ENCODE measurements at places on chromosomes 2 and 18. TPM values are rescaled to one million over a fixed set of nuclear protein-coding genes. Genes with fewer than 3 reads are reported as not detected.

DNA sequence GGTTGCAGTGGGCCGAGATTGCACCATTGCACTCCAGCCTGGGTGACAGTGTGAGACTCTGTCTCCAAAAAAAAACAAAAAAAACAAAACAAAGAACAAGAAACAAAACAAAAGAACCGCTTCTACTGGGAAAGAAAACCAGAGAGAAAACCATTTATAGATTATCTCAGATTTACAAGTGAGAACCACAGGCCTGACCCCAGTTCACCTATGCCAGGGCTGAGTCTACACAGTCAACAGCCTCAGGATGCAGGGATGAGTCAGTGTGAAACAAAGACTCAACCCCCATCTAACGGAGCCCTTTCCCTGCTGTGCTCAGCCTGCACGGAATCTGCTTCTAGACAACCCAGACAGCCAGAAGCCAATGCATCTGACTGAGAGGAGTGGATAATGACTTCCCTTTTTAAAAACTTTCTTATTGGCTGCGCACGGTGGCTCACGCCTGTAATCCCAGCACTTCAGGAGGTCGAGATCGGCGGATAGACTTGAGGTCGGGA lies 25.5 kb upstream of the YWHAQ start:
- H3K4me3 ChIP-seq, result no peak overlapping the region
- DNase-seq, result no peak
- H3K27ac ChIP-seq, result no peak overlapping the region
- no peaks in the 10 kb centered on the region for H3K27me3 ChIP-seq
- H3K4me1 ChIP-seq, result no peaks in the 10 kb centered on the region

- DNase-seq, result peak; percentile 62
- H3K27ac ChIP-seq, result no peak overlapping the region
Observed at GRCh38 chr2:80322311-80322920, 17.9 kb upstream of the LRRTM1 start.

DNA sequence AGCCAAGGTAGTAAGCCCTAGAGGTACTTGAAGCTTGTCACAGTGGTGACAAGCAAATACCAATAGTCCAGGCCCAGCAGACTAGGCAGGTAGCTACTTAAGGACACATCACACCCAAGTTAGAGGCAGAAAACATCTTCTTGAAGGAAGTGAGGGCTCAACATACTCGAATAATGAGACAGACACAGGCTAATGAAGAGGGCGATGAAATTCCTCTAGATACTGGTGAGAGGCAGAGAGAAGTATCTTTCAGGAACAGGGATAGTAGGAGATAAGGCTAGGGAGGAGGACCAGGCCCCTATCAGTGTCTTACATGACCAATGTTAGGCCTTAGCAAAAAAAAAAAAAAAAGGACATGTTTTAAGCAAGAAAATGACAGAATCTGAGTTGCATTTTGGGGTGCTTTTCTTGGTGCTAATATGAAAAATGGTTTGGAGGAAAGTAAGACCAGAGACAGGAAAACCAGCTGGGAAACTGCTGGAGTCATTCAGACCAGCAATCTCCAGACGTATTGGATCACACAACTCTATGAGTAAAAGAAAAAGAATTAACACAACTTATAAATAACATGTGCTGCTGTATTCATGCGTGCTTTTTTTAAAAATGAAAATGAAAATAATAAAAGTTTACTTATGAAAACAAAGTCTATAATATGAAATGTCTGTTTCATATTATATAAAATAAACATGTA lies 37.7 kb downstream of the COBLL1 start:
- DNase-seq, result no peak
- H3K4me3 ChIP-seq, result no peak overlapping the region
- H3K4me1 ChIP-seq, result peaks cover 10% of the 10 kb centered on the region
- H3K27ac ChIP-seq, result peak overlapping the region; percentile 20
- no peaks in the 10 kb centered on the region for H3K27me3 ChIP-seq

DNA sequence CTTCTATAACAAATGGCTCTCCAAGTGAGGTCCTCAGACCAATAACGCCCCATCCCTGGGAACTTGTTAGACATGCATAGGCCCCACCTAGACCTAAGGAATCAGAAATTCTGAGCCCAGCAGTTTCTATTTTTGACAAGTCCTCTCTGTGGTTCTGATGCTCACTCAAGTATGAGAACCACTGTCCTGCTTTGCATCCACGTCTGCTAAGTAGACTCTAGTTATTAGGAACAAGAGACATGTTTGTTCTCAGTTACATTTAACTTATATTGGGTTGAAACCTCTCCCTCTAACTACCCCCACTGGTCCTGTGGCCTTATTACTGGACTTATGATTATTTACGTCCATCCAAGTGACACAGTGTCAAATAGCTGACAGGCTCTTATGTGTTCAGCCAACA lies 70.3 kb downstream of the TMEM17 start:
- no peaks in the 10 kb centered on the region for H3K4me1 ChIP-seq
- no peak for DNase-seq
- H3K4me3 ChIP-seq, result no peak overlapping the region
- no peaks in the 10 kb centered on the region for H3K27me3 ChIP-seq
- no peaks in the 10 kb centered on the region for H3K36me3 ChIP-seq

- H3K4me1 ChIP-seq, result no peaks in the 10 kb centered on the region
- no peaks in the 10 kb centered on the region for H3K27me3 ChIP-seq
- no peak overlapping the region for H3K27ac ChIP-seq
Observed at GRCh38 chr2:136230464-136230863, 112.5 kb upstream of the CXCR4 start.

GRCh38 chr2:172230332-172230888 lies 127.7 kb upstream of the DLX2 start:
- no peaks in the 10 kb centered on the region for H3K36me3 ChIP-seq
- H3K4me3 ChIP-seq, result no peak overlapping the region
- DNase-seq, result peak; percentile 50
- H3K27ac ChIP-seq, result no peak overlapping the region

DNA sequence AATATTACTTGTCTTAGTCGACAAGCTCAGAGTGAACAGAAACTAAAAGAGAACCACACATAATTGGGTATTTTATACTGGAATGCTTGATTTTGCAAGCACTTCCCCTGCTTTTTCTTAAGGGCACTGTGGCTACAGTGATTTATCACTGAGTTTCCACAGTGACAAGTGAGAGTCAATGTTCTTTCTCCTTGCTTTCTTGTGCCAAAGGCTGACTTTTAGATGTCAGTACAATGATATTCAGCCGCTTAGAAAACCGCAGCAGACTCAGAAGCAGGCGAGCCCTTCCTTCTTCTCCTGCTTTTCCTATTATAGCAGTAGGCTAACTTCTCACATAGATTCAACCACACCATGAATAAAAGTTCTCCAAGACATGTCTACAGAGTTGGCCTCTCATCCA lies 1603.6 kb upstream of the NXPH2 start:
- no peaks in the 10 kb centered on the region for H3K36me3 ChIP-seq
- no peak overlapping the region for H3K27ac ChIP-seq
- H3K4me3 ChIP-seq, result no peak overlapping the region
- no peaks in the 10 kb centered on the region for H3K4me1 ChIP-seq
- no peaks in the 10 kb centered on the region for H3K27me3 ChIP-seq

LRRTM1 gene
- not detected for total RNA-seq

DNA sequence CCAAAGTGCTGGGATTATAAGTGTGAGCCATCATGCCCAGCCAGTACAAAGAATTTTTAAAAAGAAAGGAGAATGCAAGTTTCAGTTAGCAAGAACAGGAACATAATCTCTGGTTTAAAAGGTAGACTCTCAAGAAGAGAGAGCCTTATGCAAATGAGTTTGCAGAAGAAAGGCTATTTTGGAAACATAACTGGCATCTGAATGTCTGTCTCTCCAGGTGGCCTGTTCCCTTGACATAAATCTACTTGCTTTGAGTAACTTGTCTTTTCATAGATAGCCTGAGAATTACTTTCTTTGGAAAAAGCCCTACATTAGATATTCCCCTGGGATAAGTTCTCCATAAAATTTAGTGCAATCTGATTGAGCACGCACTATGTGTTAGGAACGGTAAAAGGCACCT lies 109.6 kb downstream of the ICOS start:
- no peaks in the 10 kb centered on the region for H3K4me1 ChIP-seq
- no peak overlapping the region for H3K4me3 ChIP-seq
- no peak for DNase-seq
- no peak overlapping the region for H3K27ac ChIP-seq

GRCh38 chr18:48072428-48073204 lies 142.2 kb upstream of the SMAD2 start:
- H3K27ac ChIP-seq, result no peak overlapping the region
- H3K4me3 ChIP-seq, result no peak overlapping the region
- H3K36me3 ChIP-seq, result no peaks in the 10 kb centered on the region
- no peaks in the 10 kb centered on the region for H3K4me1 ChIP-seq
- no peak for DNase-seq
- H3K27me3 ChIP-seq, result no peaks in the 10 kb centered on the region

GRCh38 chr18:63249771-63250170 lies 69.8 kb downstream of the BCL2 start:
- no peaks in the 10 kb centered on the region for H3K4me1 ChIP-seq
- no peaks in the 10 kb centered on the region for H3K27me3 ChIP-seq
- no peak for DNase-seq
- peak overlapping the region; percentile 49 for H3K27ac ChIP-seq

GRCh38 chr2:109663721-109664120 lies 49.6 kb downstream of the SOWAHC start:
- no peak for DNase-seq
- no peak overlapping the region for H3K4me3 ChIP-seq
- no peaks in the 10 kb centered on the region for H3K36me3 ChIP-seq
- H3K27ac ChIP-seq, result no peak overlapping the region
- H3K4me1 ChIP-seq, result no peaks in the 10 kb centered on the region

LYPD6B gene
- 0.46 TPM for total RNA-seq

PRSS56 gene
- total RNA-seq, result not detected

DNA sequence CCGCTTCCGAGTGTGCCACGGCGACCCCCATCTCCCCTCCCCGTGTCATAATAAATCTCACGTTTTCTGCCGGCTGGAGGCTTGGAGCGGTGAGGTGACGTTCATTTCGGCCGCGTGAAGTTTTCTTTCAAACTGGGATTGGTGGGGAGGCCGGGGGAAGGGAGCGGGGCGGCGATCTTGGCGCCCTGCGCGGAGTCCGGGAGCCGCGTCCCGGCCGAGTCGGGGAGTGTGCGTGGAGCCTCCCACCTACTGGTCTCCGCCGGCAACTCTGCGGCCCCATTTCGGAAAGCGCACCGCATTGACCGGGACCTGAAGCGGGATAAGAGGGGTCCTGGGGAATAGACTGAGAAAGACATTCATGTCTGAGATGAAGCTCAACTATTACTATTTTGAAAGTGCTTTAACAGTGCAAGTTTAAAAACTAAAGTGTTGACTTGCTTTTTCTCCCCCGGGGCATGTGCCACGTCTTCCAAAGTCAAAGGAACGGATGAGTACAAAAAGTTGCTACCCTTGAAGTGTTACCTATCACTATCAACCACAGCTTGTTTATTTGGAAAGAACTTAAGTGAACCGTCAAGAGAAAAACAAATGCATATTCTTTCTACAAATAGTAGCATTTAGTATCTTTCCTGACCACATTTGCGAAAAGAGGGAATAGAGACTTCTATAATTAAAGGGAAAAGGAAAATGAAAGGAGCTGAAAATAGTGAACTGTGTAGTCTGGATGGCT lies 818 bp upstream of the IKZF2 start:
- peak overlapping the region; percentile 77 for H3K4me3 ChIP-seq
- peak overlapping the region; percentile 93 for H3K27ac ChIP-seq
- H3K27me3 ChIP-seq, result no peaks in the 10 kb centered on the region
- peaks cover 16% of the 10 kb centered on the region for H3K4me1 ChIP-seq

DNA sequence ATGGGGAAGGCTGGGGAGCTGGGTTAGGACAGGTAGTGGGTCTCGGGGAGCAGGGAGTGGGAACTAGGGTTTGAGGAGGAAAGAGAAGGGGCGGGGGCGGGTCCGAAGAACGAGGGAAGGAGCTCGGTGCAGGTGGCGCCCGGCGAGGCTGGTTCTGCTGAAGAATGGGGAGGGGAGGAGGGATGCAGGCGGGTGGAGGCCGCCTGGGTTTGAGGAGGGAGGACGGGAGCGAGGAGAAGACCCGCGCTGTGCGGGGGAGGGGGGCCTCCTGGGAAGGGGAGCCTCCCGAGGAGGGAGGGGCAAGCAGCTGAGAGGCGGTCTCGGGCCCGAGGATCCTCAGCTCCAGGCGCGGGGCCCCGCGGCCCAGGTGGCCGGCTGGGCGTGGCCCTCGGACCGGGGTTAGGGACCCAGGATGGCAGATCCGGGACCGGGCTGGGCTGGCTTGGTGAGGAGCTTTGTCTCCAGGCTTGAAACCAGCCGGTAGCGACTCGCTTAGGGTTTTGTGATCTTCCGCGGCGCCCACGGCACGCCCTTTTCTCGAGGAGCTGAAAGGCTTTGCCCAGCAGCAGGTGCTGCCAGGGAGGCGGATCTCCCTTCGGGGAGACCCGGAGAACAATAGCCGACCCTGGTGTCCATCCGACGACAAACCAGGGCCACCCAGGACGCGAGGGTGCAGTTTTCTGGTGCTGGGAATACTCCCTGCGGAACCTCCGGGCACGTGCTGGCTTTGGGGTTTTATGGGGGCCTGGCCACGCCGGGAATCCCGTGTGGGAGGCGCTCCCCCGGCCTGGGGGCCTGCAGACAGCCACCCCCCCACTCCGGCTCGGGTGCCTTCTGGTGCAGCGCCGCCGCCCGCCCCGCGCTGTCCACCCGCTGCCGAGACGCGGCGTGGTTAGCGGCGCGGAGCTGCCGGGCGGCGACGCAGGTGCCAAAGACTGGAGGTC lies 1.4 kb downstream of the DPYSL5 start:
- H3K27me3 ChIP-seq, result no peaks in the 10 kb centered on the region
- no peak overlapping the region for H3K27ac ChIP-seq
- DNase-seq, result no peak
- no peak overlapping the region for H3K4me3 ChIP-seq

GRCh38 chr18:26745288-26746181 lies 120.0 kb downstream of the AQP4 start:
- no peaks in the 10 kb centered on the region for H3K4me1 ChIP-seq
- no peaks in the 10 kb centered on the region for H3K36me3 ChIP-seq
- H3K27ac ChIP-seq, result no peak overlapping the region

TRIM54 gene
- total RNA-seq, result 0.49 TPM

MCFD2 gene
- 102 TPM for total RNA-seq

- H3K36me3 ChIP-seq, result no peaks in the 10 kb centered on the region
- H3K4me1 ChIP-seq, result no peaks in the 10 kb centered on the region
- no peak for DNase-seq
- no peaks in the 10 kb centered on the region for H3K27me3 ChIP-seq
Observed at GRCh38 chr2:229388731-229389130, 117.6 kb upstream of the PID1 start.

GRCh38 chr2:46735730-46736493 lies 179.7 kb downstream of the MCFD2 start:
- DNase-seq, result no peak
- peaks cover 7% of the 10 kb centered on the region for H3K4me1 ChIP-seq
- no peak overlapping the region for H3K4me3 ChIP-seq
- no peaks in the 10 kb centered on the region for H3K27me3 ChIP-seq
- no peaks in the 10 kb centered on the region for H3K36me3 ChIP-seq

Data from upper lobe of left lung (tissue), 6 donors.